Glomerular endothelial cell (primary cell): ENCODE measurements at places on chromosomes 4 and X. TPM values are rescaled to one million over a fixed set of nuclear protein-coding genes. Genes with fewer than 3 reads are reported as not detected.

Gene FGFRL1
- 22.3 and 27.7 TPM in 2 replicates for total RNA-seq

Gene CT45A2
- total RNA-seq: not detected in 2 replicates

Gene EOLA1
- 10.9 and 11.2 TPM in 2 replicates for total RNA-seq

Gene IL13RA2
- total RNA-seq: 0.12 TPM in 1 of 2 replicates, not detected in the other

Gene FAM133A
- not detected in 2 replicates for total RNA-seq

Gene MAGEA3
- total RNA-seq: not detected in 2 replicates

Gene HTT
- total RNA-seq: 86.8 and 124 TPM in 2 replicates

Gene DCAF12L1
- total RNA-seq: 0.18 and 0.44 TPM in 2 replicates

Gene MAP3K15
- not detected in 2 replicates for total RNA-seq

Gene MAGEE2
- not detected in 2 replicates for total RNA-seq

Gene MAGEA4
- not detected in 2 replicates for total RNA-seq

Gene NALF2
- total RNA-seq: 0.29 TPM in 1 of 2 replicates, not detected in the other

Gene FOXR2
- not detected in 2 replicates for total RNA-seq

Gene CLDN22
- total RNA-seq: not detected in 2 replicates

Gene YY2
- 1.1 and 2.7 TPM in 2 replicates for total RNA-seq

Gene RBMXL3
- not detected in 2 replicates for total RNA-seq

Gene SOWAHB
- total RNA-seq: 0.82 TPM in 1 of 2 replicates, not detected in the other

Gene PAK3
- 0.53 and 1.3 TPM in 2 replicates for total RNA-seq

Gene DMRTC1B
- total RNA-seq: not detected in 2 replicates

Gene MAOA
- total RNA-seq: 7.5 and 11.8 TPM in 2 replicates
